ENCODE measurements at places on chromosomes 5 and 9. TPM values are rescaled to one million over a fixed set of nuclear protein-coding genes. Genes with fewer than 3 reads are reported as not detected.

Gene CMYA5
- total RNA-seq, result 1.1 TPM

Gene CDO1
- 24.6 TPM for total RNA-seq

GRCh38 chr5:78698191-78698791 is 49.7 kb upstream of the LHFPL2 start:
- DNase-seq, result no peak

DNA sequence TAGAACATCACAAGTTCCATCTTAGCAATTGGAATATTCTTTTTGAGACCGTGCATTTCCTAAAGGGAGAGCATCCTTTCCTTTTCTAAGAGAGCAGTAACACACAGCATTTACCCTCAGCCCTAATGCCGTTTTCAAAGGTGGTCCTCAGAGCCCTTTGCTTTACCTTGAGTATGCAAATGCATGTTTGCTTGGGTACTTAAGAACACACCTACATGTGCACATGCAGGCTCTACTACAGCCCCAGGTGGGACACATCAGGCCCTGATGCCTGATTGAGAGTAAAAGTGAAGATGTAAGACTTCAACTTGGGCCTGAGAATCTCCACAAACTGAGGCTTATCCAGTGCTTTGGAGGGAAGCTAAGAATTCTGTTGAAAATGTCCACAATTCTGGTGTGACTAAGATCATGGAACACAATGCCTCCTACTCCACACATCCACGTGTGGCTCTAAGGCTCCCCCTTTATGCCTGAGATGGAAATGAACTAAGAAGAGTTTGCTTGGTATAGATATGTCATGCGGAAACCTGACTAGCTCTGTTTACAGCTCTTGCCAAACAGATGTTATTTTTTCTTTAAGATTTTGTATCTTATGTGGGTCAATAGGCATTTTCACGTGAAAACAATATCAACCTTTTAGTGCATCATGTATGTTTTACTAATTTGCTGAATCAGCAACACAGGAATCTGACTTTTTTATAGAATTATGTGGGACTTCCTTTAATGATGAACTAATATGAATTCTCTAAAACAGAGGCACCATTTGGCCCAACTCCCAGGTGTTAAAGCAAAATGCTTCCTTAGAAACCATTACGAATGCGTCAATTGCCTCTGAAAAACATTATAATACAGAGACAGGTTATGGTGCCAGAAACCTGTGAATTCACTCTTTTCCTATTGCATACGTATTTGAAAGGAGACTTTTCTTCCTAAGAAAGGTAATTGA is 48.9 kb upstream of the SLC2A8 start:
- DNase-seq, result no peak

- DNase-seq, result no peak
These were observed 15.6 kb downstream of the UBTD2 start for GRCh38 chr5:172267943-172268342.

Gene NFX1
- 29.4 TPM for total RNA-seq

Gene OTP
- not detected for total RNA-seq

Gene TAF11L10
- total RNA-seq, result not detected

DNA sequence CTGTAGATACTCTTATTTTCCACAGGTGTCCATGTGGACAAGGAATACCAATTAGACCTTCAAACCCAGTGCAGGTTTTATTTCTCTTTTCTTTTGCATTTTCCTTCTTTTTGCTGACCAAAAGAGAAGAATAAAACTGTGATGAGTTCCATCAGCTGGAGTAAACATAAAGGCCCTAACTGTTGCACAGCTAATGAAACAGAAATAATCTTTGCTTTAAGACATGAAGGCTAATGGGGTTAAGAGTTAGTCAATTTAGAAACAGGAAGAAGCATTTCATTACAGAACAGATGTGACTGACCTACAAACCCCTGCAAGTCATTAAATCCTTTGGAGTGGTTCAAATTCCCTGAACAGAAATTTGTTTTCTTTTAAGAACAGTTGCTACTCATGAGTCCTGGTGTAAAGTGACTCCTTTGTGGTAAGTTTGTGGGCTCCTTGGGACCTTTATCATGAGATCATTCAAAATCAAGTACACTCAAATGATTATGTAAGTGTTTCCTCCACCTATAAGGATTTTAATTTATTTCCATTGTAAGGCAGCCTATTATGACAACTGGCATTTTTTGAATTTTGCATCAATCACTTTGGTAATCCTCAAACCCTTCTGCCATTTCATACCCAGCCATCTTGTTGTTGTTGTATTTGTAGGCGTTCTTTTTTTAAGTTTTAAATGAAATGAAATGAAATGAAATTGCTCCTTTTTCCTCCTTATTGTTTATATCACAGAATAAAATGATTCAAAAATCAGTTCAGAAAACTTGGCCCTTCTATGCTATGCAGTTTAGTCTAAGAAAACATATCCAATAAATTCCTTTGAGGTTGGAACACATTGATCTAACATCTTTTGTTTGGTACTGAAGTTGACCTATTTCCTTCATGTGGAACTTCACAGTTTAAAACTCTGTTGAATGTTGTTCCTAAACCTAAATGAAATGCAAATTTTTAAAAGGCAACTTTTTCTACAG is 1.3 kb downstream of the MINAR2 start:
- no peak for DNase-seq
